Natural killer cell treated with Interleukin-12 subunit alpha and Interleukin-12 subunit beta and Interleukin-15 and Interleukin-18, amount 100 ng/mL, for 72 hours (primary cell): ENCODE measurements at places on chromosomes 7 and 10.

- no peak for DNase-seq
Measured at GRCh38 chr10:124425227-124425962, 6.7 kb upstream of the OAT start.

GRCh38 chr7:153422291-153423209 lies 629.6 kb upstream of the DPP6 start:
- no peak for DNase-seq

DNA sequence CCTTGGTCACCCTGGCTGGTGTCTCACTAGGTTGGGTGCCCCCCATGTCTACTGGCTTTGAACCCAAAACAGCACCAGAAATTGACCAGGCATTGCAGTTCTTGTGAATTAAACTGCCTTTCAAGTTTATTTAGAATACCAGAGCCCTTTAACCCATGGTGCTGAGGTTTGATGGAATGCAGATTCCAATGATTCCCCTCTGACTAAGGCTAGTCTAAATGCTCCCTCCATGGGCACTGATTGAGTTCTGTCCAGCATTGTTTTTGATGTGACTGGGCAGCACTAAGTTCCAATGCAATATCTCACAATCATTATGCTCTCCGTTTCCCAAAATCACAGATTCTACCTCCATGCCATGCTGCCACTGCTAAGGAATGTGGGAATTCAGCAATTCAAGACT lies 1047.4 kb upstream of the LRRN3 start:
- no peak for DNase-seq

DNA sequence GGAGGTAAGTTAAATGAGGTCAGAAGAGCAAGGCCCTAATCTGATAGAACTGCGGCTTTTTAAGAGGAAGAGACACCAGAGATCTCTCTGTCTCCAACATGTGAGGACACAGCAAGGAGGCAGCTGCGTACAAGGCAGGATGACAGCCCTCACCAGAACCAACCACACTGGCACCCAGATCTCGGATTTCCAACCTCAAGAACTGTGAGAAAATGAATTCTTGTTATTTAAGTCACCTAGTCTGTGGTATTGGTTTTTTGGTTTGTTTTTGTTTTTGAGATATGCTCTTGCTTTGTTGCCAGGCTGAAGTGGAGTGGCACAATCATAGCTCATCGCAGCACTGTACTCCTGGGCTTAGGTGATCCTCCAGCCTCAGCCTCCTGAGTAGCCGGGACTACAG lies 127.2 kb downstream of the DLG5 start:
- no peak for DNase-seq

DNA sequence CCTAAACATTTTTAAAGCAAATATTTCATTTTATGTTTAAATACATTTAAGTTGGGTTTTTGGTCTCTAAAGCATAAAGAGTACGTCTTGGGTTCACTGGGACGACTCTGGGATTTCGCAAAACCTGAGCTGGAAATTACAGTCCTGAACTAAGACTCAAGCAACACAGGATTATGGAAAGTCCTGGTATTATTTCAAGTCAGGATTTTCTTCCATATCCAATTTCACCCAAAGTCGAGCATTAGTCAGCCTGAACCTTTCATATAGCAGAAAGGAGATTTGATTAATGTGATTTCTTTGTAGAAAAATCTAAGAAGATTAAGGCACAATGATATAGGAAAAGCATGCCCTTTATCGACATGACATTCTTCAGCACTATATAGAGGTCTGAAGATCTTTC lies 100.0 kb downstream of the MTERF1 start:
- no peak for DNase-seq

GRCh38 chr7:111363099-111363498 lies 199.2 kb downstream of the IMMP2L start:
- no peak for DNase-seq

DNA sequence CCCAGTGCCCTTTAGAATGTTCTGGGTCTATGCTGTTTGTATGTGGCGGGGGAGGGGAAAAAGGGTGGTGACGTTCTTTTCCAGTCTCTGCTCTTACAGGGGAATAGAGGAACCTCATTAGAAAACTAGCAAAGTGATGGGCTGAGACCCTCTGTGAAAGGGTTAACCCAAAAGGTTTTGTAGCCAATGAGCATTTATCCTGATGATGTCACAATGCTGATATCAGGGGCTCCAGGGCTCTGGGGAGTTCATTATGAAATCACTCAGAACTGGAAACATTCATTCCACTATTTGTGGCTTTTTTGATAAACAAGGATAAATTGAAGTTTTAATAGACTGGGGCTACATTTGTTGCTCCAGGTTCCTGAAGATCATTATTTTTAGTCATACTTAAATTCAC lies 71.7 kb downstream of the ARID5B start:
- DNase-seq = no peak

GRCh38 chr10:59025981-59026765 lies 150.3 kb upstream of the PHYHIPL start:
- DNase-seq = no peak

DNA sequence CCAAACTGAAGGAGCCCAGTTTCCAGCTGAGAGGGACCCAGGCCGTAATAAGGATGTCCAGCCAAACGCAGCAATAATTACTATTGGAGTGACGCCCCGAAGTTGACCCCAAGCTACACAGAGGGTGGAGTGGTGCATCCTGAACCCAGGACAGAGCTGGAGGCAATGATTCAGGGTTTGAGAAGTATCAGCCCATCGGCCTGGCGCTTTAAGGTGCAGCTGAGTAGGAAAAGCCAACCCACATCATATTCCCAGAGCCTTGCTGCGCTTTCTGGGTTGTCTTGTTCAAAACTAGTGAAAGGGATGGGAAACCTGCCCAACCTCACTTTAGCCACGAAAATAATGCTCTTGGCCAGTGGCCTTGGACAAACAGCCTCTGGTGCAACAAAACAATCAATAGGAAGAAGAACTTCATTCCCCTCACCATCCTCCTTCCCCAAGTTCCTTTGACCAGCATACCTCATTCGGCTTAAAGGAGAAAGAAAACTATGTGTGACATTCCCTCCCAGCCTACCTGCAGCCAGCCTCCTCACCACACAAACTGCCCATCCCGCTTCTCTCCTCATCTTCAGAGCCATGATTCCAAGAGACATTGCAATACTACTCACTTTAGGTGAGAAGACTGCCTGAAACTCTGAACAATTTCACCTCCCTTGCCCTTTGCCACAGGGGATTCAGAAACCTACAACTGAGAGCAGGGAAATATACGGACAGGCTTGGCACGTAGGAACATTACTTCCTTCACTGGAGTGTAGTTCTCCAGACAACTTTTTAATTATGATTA lies 217.2 kb upstream of the MKLN1 start:
- no peak for DNase-seq

DNA sequence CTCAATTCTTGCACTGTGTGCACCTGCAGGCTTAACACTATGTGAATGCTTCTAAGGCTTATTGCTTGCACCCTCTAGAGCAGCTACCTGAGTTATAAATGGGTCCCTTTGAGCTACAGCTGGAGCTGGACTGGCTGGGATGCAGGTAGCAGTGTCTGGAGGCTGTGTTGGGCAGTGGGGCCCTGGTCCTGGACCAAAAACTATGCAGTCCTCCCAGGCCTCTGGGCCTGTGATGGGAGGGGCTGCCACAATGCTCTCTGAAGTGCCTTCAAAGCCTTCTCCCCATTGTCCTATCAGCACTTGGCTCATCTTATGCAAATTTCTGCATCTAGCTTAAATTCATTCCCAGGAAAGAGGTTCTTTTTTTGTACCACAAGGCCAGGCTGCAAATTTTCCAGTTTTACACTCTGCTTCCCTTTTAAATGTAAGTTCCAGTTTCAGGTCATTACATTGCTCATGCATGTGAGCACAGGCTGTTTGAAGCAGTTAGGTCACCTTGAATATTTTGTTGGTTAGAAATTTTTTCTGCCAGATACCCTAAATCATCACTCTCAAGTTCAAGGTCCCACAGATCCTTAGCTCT lies 26.0 kb downstream of the KBTBD2 start:
- no peak for DNase-seq

- DNase-seq = no peak
Measured at GRCh38 chr10:12357525-12358151, 8.3 kb downstream of the CAMK1D start.

- DNase-seq = no peak
Measured at GRCh38 chr7:94111009-94111408, 106.9 kb upstream of the BET1 start.

GRCh38 chr7:130356121-130356875 lies 11.7 kb downstream of the CPA5 start:
- DNase-seq = no peak

- no peak for DNase-seq
Measured at GRCh38 chr7:36752026-36752711, 27.9 kb upstream of the AOAH start.

- DNase-seq = no peak
Measured at GRCh38 chr10:96306516-96306915, 2.3 kb downstream of the DNTT start.

- DNase-seq = no peak
Measured at GRCh38 chr7:144656965-144657517, 178.8 kb downstream of the TPK1 start.

- no peak for DNase-seq
Measured at GRCh38 chr10:69632516-69633199, 2.6 kb downstream of the FAM241B start.

DNA sequence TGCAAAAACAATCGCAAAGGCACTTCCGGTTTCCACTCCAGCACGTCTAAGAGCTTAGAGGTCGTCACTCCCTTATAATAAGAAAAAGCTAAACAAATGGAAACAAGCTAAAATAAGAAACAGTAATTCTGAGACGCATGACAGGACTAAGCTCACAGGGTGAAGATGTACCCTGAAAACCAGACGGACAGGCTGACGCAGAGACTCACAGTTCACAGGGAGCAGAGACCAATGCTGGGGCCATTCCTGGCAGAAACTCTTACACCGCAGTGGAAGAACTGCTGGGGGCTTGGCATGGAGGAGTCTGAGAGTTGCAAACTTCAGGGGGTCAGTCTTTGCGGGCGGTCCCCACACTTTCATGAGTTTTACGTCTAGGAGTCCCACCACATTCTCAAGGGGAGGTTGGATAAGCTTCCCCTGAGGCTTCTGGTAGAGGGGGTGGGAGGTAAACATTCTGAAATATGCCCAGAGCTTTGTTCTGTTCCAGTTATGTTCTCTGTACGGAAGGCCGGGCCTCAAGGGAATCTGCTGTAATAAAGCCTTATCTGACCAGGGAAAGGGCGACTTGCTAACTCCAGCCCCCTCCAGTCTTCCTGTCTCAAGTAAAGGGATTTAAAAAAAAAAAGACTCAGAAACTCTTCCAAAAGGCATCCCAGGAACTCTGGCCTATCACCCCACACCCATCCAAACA lies 47.8 kb downstream of the BRI3 start:
- DNase-seq = no peak

- no peak for DNase-seq
Measured at GRCh38 chr7:26924149-26924767, 59.9 kb upstream of the SKAP2 start.

DNA sequence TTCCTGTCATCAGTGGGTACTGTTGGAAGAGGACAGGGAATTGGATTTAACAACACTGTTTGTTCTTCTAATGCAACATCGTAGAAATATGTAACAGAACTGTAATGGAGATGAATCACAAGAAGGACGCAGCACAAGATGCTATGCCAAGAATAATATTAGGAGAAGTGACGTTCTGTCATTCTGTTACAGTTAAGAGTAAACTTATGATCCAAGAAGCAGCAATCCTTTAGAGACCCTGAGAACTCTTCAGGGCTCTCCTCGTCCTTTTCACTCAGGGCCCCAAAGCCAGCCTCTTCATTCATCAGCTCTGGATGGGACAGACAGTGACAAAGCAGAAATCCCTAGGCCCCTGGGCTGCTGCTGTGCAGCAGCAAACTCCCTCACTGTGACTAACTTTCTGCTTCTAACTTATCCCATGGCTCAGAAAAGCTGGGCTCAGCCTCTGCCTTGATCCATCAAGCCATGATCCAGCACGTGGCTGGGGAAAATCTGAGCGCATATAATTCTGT lies 8.7 kb upstream of the IL6 start:
- DNase-seq = no peak

DNA sequence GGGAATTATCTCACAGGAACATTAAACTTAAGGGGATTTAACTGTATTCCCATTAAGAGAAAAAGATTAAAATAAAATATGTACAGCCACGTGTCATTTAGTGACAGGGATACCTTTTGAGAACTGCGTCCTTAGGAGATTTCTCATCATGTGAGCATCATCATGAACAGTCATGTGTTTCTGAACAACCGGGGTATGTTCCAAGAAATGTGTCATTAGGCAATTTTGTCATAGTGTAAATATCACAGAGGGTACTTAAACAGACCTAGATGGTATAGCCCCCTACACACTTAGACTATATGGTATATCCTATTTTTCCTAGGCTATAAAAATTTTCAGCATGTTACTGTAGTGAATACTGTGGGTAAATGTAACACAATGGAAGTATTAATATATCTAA lies 840.3 kb downstream of the CNTNAP2 start:
- DNase-seq = no peak

- DNase-seq = no peak
Measured at GRCh38 chr7:101618916-101619315, 10.2 kb downstream of the MYL10 start.

DNA sequence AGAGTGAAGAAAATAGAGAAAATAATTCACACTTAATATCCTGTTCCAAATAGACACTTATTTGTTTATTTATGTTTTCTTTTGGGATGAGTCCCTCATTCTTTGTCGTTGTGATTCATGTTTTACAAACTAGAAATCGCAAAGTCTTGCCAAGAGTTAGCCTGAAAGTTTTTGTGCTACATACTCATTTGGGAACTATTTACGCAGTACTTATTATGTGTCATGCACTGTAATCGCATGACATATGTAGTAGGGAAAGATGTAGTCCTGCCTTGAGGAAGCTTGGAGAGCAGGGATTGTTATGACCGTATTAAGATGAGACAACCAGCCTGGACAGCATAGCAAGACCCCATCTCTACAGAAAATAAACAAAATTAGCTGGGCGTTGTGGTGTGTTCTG lies 189.3 kb downstream of the ABCA13 start:
- DNase-seq = no peak

- no peak for DNase-seq
Measured at GRCh38 chr10:52571516-52572182, 200.9 kb downstream of the MBL2 start.

GRCh38 chr10:111175787-111176186 lies 99.0 kb downstream of the ADRA2A start:
- DNase-seq = no peak
